ENCODE measurements at places on chromosomes 6 and 20.
A peak's percentile ranks its signal among the peaks of the same experiment; 100 is the strongest.

DNA sequence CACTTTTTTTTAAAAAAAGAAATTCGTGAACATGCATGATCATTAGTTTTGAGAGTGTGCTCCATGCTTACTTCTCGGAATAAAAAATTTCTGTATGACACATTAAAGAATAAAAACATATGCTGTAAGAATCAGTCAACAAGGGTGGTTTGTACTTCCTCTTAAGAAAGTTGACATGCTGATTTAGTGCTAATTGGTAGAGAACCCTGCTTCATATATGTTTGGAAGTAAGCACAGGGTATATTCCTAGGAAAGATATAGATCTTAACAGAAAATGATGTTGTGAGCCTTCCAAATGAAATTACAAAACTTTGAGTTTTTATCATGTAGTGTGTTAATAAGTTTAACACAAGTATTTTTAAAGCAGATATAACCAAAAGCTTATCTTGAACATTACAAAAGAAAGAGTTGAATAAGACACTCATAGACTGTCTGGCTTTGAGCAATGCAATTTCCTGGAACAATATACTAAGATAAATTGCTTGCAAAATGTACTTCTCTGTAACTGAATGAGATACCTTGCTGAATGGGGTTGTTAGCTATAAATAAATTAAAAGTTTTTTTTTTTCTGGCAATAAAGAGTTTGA, 13.8 kb upstream of the VIP start:
- DNase-seq = no peak

- DNase-seq = no peak
Measured at GRCh38 chr6:169009628-169010027, 244.0 kb downstream of the THBS2 start.

DNA sequence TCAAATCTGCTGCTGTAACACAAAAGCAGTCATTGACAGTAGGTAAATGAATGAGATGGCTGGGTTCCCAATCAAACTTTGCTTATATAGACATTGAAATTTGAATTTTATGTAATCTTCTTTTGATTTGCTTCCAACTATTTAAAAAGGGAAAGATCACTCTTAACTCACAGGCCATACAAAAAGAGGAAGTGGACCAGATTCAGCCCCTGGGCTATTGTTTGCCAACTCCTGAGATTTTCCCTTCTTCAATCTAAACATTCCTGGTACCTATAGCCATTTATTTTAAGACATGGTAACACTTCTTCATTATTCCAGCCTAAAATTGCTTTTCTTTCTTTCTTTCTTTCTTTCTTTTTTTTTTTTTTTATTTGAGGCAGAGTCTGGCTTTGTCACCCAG, 260.6 kb downstream of the TFAP2A start:
- DNase-seq = no peak

DNA sequence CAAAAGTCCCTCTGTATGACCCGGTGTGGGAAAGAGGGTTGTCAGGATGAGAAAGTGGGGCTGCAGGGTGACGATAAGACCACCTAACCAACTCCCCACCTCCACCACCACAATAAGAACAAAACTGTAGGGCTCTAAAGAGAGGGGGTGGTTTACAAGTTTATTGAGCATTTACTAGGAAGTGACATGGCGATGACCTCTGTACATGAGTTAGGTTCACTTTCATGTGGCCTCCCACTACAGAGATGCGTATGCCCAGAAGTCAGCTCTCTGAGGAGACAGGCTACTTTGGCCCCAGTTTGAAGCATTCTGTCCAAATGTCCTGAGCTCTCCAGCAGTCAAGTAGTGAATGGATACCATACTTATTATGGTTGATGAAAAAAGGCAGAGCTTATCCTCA, 28.7 kb upstream of the PI16 start:
- DNase-seq = no peak

DNA sequence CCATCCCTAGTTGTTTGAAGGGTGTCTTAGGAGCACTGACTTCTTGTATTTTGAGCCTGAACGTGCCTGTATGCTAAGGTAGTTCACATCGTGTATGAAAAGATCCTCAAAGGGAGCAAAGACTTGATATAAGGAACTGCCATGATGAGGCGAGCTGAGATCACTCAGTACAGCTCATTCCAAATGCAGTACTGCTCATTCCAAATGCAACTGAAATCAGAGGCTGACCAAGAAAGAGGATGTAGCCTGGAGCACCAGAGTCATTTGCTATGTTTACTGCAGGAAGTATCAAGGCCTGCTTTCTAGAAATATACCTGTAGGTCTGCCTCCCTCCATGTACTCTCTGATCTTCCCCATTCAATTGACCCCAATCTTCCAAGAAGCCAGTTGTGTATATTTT, 832.2 kb downstream of the EYS start:
- DNase-seq = no peak

GRCh38 chr6:161749576-161749975, 475.7 kb upstream of the AGPAT4 start:
- no peak for DNase-seq

DNA sequence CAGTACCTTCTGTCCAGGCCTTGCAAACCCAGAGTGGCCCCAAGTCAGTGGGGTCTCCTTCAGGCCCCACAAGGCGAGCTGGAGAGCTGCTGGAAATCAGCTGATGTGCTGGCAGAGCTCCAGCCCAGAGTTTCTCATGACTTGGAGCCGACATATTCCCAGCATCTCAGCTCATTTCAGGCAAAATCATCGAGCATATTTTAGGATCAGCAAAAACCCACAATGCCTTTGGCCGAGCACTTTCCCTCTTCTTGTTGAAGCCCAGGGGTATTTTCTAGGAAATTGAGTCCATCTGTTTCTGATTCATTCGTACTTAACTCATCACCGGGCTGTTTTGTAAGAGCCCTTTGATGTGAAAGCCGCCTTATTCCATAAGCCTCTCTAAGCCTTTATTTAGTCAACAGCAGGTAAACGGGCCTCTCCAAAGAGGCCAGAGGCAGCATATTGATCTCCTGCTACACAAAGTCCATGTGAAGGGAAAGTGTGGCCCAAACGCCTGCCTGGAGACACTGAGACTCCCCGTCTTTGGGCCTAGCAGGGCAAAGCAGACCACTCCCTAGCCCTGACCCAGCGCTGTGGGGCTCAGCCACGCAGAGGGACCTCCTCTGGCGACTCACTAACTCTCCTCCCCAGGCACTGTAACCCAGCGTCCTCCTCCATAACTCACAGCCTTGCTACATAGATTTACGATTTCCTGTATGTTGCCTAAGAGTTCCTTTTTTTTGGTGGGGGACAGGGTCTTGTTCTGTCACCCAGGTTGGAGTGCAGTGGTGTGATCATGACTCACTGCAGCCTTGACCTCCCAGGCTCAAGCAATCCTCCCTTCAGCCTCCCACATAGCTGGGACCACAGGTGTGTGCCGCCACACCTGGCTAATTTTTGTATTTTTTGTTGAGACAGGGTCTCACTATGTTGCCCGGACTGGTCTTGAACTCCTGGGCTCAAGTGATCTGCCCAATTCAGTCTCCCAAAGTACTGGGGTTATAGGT, 12.1 kb upstream of the C20orf203 start:
- DNase-seq = no peak

GRCh38 chr20:63765902-63766301, 26.3 kb downstream of the SLC2A4RG start:
- DNase-seq = no peak

DNA sequence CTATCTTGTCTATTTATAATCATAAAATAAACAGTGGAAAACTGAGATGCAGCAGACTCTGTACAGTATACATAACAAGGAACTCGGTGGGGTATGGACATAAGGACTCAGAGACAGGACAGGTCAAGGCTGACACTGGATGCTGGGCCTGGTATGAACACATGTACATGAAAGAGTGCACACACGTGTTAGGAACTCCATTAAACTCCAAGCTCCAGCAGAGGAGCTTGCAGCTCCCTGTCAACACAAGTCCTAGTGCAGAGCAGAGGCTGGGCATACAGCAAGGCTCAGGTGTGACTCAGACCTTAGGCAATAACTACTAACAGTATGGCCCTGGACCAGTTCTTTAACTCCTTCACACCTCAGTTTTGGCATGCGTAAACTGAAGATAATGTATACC, 17.1 kb downstream of the NAPB start:
- no peak for DNase-seq

DNA sequence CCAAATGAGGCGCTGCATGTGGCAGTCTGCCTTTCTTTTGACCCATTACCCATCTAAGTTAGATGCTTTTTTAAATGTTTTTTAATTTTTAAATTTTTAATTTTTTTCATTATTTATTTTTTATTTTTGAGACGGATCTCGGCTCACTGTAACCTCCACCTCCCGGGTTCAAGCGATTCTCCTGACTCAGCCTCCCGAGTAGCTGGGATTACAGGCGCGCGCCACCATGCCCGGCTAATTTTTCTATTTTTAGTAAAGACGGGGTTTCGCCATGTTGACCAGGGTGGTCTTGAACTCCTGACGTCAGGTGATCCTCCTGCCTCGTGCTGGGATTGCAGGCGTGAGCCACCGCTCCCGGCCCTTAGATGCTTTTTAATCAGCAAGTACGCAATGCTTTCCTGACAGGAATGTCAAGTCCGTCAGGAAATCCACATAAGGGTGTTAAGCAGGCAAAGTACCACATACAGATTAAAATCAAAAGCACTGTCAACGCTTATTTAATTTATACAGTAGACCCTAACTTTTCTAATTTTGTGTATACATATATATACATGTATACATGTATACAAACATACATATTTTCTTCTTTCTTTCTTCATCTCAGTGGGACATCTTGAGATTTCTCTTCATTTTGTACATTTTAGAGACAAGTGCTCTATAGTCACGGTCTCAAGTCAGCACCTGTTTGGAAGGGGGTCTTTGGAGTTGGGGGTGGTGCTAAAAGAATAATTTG, 995 bp upstream of the GSTA4 start:
- DNase-seq = no peak

DNA sequence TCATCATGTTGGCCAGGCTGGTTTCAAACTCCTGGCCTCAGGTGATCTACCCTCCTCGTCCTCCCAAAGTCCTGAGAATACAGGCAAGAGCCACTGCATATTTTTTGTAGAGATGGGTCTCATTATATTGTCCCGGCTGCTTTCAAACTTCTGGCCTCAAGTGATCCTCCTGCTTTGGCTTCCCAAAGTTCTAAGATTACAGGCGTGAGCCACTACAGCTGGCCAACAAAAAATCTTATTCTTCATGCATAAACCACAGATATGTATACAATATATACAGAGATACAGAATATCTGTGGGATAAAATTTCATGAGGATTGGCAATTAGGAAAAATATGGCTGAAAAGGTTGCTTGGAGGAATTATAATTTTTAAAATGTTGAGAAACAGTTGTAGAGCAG, 49.9 kb downstream of the SLC35A1 start:
- DNase-seq = no peak

DNA sequence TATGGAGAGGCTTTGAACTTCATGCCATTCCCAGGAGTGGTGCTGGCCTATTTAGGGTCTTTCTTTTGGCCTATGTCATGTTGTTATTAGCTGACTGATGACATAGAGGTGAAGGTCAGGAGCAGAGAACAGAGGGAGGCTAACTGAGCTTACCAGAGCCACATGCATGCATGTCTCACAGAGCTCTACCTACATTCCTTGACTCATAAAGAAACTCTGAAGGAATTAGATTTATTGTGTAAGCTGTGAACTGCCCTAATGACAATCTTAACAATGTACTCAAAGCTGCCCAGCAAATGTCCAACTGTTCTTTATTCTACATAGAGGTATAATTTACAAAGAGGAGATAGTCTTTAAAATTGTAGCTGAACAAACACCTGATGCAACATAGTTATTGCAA, 192.7 kb upstream of the CNR1 start:
- DNase-seq = no peak

- no peak for DNase-seq
Measured at GRCh38 chr20:38315290-38315966, 11.5 kb downstream of the BPI start.

DNA sequence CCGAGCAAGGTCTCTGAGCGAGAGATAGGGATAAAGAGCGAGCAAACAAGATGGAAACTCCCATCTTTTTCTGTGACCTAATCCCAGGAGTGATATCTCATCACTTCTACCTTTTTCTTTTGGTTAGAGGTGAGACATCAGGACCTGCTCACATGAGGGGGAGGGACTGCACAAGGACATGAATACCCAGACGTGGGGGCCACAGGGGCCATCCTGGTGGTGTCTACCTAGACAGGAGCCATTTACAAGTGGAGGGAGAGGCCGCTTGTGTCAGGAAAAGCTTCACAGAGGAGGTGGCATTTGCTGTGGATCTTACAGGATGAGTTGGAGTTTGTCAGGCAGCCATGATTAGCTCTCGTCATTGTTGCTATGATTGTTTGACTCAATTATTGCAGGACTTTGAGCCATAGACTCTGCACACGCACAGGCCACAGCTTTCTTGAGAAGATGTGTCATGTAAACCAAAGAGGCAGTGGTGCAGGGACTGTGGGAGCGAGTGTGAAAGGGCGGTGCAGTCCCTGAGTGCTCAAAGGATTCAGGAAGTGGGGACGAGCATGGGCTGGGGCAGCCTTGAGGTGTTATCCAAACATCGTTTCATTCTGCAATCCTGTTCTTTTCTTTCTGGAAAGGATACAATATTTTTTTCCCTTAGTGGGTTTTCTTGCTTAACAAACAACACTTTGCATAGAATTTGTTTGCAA, 7.7 kb downstream of the NPEPL1 start:
- no peak for DNase-seq

GRCh38 chr6:30670760-30671527, 1.9 kb downstream of the DHX16 start:
- no peak for DNase-seq

DNA sequence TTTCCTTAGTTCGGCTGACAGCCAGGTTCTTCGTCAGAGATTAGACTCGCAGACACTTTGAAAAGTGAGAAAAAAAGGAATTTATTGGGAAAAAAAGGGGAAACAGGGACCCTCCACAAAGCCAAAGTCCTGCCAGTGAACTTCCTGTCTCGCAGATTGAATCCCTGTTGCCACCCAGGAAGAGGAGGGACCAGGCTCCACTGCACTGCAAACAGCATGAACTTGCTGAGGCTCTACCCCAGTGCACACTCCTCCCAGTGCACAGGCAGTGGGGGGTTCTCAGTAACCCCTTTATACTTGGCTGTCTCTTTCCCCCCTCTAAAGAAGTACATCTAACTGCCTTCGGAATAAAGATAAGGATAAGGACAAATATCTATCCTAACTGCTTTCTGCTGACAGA, 959.0 kb downstream of the GRIK2 start:
- DNase-seq = no peak

- DNase-seq = peak; percentile 60
Measured at GRCh38 chr6:16322666-16323312, 84.4 kb downstream of the GMPR start.

GRCh38 chr20:16701296-16701695, 28.5 kb upstream of the SNRPB2 start:
- no peak for DNase-seq

DNA sequence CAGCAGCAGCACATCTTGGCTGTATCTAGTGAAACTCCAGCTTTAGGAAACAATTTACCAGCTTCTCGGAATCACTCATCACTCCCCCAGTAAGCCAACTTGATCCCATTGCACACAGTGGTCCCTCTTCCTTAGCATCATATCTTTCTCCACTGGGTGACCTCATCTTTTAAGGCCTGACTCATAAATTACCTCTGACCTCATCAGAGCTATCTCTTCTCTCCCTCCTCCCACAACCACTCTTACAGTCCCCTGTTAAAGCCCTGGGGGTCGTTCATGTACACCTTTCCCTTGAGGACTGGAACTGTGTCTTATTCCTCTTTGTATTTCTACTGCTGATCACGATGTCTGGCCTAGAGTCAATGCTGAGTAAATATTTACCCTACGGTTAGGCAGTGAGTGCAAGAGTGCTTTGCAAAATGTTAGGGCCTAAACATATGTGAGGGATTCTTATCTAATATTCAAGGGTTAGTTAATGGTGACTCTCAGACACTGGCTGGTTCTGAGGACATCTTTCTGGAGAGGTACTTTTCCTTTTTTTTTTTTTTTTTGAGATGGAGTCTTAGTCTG, 187.2 kb downstream of the LRFN2 start:
- DNase-seq = no peak

All from NCI-H1436 treated with DMSO at 0.1 percent for 48 hours (cell line).